Esophagus squamous epithelium (tissue), 5 donors: ENCODE measurements at places on chromosomes 12 and 14. TPM values are rescaled to one million over a fixed set of nuclear protein-coding genes. Genes with fewer than 3 reads are reported as not detected.

DNA sequence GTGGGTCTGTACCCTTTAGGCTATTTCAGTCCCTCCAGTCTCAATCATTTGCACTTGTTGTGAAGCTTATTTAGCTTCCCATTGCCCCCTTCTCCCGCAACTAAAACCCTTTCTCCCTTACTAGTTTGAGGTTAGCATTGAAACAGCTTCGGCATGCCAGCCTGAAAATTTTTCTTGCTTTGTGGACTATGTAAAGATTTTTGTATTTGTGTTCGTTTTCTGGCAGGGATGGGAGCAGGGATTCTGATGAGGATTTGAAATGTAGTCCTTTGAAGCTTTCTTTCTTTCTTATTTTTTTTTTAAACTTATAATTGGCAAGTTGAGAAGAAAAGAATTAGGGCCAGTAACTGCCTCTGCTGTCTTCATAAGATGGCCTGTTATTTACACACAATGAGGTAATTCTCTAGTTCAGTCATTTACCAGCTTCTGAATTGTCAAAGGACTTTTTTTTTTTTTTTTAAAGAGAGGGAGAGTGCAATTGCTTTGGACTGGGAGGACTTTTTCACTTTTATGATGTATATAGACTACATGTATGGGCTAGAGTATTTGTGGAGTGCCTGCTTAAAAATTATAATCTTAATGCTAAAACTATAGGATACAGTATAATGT lies 29.0 kb downstream of the PALS1 start:
- peaks cover 26% of the 10 kb centered on the region for H3K36me3 ChIP-seq
- H3K27me3 ChIP-seq, result no peaks in the 10 kb centered on the region
- peak overlapping the region; percentile 0 for H3K27ac ChIP-seq
- peaks cover 3% of the 10 kb centered on the region for H3K4me1 ChIP-seq
- DNase-seq, result no peak
- no peak overlapping the region for H3K4me3 ChIP-seq

GRCh38 chr12:58408516-58408915 lies 467.1 kb downstream of the ATP23 start:
- no peak overlapping the region for H3K4me3 ChIP-seq
- peaks cover 27% of the 10 kb centered on the region for H3K4me1 ChIP-seq
- H3K27ac ChIP-seq, result no peak overlapping the region
- no peaks in the 10 kb centered on the region for H3K36me3 ChIP-seq
- no peaks in the 10 kb centered on the region for H3K27me3 ChIP-seq

GRCh38 chr14:33647385-33647786 lies 303.5 kb downstream of the EGLN3 start:
- no peaks in the 10 kb centered on the region for H3K27me3 ChIP-seq
- no peaks in the 10 kb centered on the region for H3K36me3 ChIP-seq
- H3K4me3 ChIP-seq, result no peak overlapping the region
- no peak for DNase-seq
- no peaks in the 10 kb centered on the region for H3K4me1 ChIP-seq

DNA sequence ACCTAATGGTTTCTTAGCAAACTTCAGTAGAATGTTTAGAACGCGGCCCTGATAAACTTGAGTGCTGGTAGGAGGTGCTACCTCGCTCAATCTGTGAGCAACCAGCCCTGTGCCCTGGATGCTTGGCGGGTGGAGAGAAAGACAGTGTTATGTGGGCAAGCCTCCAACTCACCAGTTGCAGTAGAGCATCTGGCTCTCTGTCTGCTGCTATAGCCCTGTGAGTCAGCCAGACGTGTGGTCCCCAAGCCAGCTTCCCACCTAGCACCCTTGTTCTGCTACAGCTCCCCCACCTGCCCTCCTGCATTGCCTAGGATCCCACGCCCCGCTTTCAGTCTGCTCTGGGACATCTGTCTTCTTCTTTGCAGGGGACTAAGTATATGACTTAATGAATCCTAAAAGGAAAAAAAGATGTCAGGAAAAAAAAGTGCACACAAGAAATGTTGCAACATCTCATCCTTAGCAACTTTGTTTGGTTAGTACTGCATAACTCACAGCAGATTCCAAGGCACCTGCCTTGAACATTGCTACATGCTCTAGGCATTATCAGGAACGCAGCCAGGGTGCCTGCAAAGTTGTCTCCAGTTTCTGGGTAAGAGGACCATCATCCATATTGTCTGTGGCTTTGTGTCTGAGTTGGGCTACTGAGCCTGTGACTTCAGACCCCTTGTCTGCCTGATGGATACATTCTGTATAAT lies 13.6 kb downstream of the SNRNP35 start:
- no peak for DNase-seq
- no peak overlapping the region for H3K27ac ChIP-seq
- no peaks in the 10 kb centered on the region for H3K27me3 ChIP-seq
- H3K4me1 ChIP-seq, result no peaks in the 10 kb centered on the region
- H3K36me3 ChIP-seq, result peaks cover 7% of the 10 kb centered on the region

DNA sequence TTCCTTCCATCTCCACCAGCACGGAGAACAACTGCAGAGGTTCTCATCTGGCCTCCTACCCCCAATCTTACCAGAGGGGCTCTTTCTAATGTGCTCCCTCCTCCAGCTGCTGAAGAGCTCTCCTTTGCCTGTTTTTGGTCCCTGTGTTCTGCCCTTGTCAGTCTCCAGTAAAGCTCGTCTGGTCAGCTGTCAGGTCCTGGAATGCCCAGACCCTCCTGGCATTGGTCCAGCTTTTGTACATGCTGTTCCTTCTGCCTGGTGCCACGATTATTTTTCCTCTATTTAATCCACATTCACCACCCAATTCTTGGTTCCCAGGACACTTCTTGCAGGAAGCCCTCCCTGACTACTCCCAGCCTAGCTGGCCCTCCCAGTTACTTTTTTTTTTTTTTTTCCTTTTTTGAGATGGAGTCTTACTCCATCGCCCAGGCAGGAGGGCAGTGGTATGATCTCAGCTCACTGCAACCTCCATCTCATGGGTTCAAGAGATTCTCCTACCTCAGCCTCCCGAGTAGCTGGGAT lies 6.5 kb downstream of the SLC8B1 start:
- no peak overlapping the region for H3K27ac ChIP-seq
- no peak for DNase-seq
- no peak overlapping the region for H3K4me3 ChIP-seq
- peaks cover 39% of the 10 kb centered on the region for H3K4me1 ChIP-seq

DNA sequence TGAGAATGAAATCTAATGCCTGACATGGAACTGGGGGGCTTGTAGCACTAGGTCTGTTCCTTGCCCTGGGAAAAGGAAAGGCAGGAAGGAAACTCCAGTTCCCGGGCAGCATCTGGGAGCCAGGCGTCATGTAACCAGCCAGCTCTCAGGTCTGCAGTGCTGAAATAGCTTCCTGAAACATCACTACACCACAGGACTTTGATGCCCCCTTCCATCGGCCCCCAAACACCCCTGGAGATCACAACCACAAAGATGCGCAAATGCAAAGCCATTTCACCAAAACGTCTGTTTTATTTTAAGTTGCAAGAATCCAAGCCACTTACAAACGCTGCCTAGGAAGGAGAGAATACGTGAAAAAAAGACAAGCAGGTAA lies 40.9 kb downstream of the KCTD10 start:
- peaks cover 10% of the 10 kb centered on the region for H3K4me1 ChIP-seq
- no peak overlapping the region for H3K27ac ChIP-seq
- no peaks in the 10 kb centered on the region for H3K27me3 ChIP-seq
- H3K36me3 ChIP-seq, result no peaks in the 10 kb centered on the region

- H3K27ac ChIP-seq, result peak overlapping the region; percentile 2
- no peaks in the 10 kb centered on the region for H3K27me3 ChIP-seq
- H3K36me3 ChIP-seq, result no peaks in the 10 kb centered on the region
- peaks cover 32% of the 10 kb centered on the region for H3K4me1 ChIP-seq
These were observed 119.8 kb upstream of the SCAF11 start for GRCh38 chr12:46110223-46110611.

DNA sequence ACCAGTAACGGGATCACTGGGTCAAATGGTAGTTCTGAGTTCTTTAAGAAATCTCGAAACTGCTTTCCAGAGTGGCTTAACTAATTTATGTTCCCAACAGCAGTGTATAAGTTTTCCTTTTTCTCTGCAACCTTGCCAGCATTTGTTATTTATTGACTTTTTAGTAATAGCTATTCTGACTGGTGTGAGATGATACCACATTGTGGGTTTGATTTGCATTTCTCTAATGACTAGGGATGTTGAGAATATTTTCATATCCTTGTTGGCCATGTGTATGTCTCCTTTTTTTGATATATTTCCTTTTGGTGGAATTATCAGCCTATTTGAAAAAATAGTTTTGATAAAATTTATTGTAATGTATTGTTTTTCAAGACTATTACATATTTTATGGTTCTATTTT lies 701.2 kb upstream of the FBXO33 start:
- H3K4me3 ChIP-seq, result no peak overlapping the region
- H3K27me3 ChIP-seq, result no peaks in the 10 kb centered on the region
- H3K27ac ChIP-seq, result no peak overlapping the region

- peaks cover 30% of the 10 kb centered on the region for H3K4me1 ChIP-seq
- DNase-seq, result no peak
- peak overlapping the region; percentile 99 for H3K27ac ChIP-seq
- H3K36me3 ChIP-seq, result no peaks in the 10 kb centered on the region
These were observed 19.6 kb downstream of the NINJ2 start for GRCh38 chr12:643475-644302.

GRCh38 chr12:32031109-32031508 lies 71.9 kb downstream of the RESF1 start:
- H3K36me3 ChIP-seq, result no peaks in the 10 kb centered on the region
- no peak for DNase-seq
- no peaks in the 10 kb centered on the region for H3K27me3 ChIP-seq
- no peak overlapping the region for H3K4me3 ChIP-seq

GRCh38 chr12:131102991-131103668 lies 149.4 kb downstream of the ADGRD1 start:
- H3K27ac ChIP-seq, result no peak overlapping the region
- no peaks in the 10 kb centered on the region for H3K36me3 ChIP-seq
- peaks cover 19% of the 10 kb centered on the region for H3K4me1 ChIP-seq
- no peak for DNase-seq

DNA sequence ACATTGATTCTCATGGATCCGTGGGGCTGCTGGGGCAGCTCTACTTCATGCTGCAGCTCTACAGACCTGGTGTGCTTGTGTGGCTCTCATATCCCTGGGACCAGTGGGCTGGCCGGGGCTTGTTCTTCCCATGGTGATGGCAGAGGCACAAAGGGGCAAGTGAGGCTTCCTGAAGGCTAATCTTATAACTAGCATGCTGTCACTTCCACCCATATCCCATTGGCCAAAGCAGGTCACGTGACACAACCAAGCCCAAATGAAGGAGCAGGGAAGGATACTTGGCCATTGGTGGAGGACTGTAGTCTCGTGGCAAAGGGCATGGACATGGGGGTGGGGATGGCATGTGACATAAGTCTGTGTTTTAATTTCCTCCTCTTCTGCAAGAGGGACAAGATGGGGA lies 9.9 kb downstream of the PLBD2 start:
- DNase-seq, result no peak
- no peak overlapping the region for H3K27ac ChIP-seq
- H3K4me3 ChIP-seq, result no peak overlapping the region
- no peaks in the 10 kb centered on the region for H3K4me1 ChIP-seq

GRCh38 chr14:72605921-72606220 lies 288.0 kb downstream of the DPF3 start:
- H3K36me3 ChIP-seq, result no peaks in the 10 kb centered on the region
- no peaks in the 10 kb centered on the region for H3K27me3 ChIP-seq
- no peak overlapping the region for H3K27ac ChIP-seq
- no peak for DNase-seq

DNA sequence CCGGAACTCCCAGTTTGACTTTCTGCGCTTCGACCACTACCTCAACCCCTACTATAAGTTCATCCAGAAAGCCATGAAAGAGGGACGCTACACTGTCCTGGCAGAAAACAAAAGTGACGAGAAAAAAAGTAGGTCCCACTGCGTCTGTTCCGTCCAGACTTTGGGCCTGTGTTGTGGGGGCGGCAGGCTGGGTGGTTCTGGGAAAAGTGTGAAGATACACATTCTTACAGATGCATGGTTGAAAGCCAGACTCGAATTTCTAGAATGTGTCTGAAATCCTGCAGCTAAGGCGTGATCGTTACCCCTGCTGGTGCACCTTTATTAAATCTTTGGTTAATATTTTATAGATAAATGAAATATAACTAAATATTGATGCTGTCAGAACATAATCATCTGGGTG lies 14.6 kb downstream of the SFSWAP start:
- H3K4me1 ChIP-seq, result no peaks in the 10 kb centered on the region
- no peak overlapping the region for H3K27ac ChIP-seq
- no peaks in the 10 kb centered on the region for H3K27me3 ChIP-seq
- no peak for DNase-seq
- H3K4me3 ChIP-seq, result no peak overlapping the region

- H3K36me3 ChIP-seq, result no peaks in the 10 kb centered on the region
- H3K27me3 ChIP-seq, result no peaks in the 10 kb centered on the region
- H3K27ac ChIP-seq, result peak overlapping the region; percentile 93
- H3K4me3 ChIP-seq, result no peak overlapping the region
- DNase-seq, result no peak
- H3K4me1 ChIP-seq, result peaks cover 75% of the 10 kb centered on the region
These were observed 13.6 kb downstream of the PLEKHG3 start for GRCh38 chr14:64717870-64718269.

DNA sequence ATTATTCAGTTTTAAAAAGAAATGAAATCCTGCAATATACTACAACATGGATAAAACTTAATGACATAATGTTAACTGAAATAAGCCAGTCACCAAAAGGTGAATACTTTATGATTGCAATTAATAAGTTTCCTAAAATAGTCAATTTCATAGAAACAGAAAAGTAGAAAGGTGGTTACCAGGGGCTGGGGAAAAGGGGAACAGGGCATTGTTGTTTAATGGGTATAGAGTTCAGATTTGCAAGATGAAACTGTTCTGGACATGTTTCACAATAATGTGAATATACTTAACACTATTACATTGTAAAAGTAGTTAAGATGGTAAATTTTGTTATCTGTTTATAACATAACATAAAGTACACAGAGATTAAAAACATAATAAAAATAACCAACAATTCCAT lies 550.9 kb downstream of the CCER1 start:
- H3K36me3 ChIP-seq, result no peaks in the 10 kb centered on the region
- H3K4me3 ChIP-seq, result no peak overlapping the region
- no peak overlapping the region for H3K27ac ChIP-seq
- no peak for DNase-seq
- H3K27me3 ChIP-seq, result no peaks in the 10 kb centered on the region

- no peaks in the 10 kb centered on the region for H3K36me3 ChIP-seq
- no peak for DNase-seq
- no peaks in the 10 kb centered on the region for H3K27me3 ChIP-seq
- no peak overlapping the region for H3K27ac ChIP-seq
- no peak overlapping the region for H3K4me3 ChIP-seq
These were observed 3.9 kb upstream of the ENDOU start for GRCh38 chr12:47729233-47729632.

- H3K36me3 ChIP-seq, result no peaks in the 10 kb centered on the region
- DNase-seq, result no peak
- H3K27me3 ChIP-seq, result no peaks in the 10 kb centered on the region
- peak overlapping the region; percentile 99 for H3K4me3 ChIP-seq
These were observed 929 bp upstream of the UBE2N start for GRCh38 chr12:93442411-93443340.

Gene TAS2R7
- total RNA-seq, result not detected

Gene PTHLH
- 5.0 TPM for total RNA-seq

Gene CCDC175
- total RNA-seq, result not detected

Gene KRT71
- not detected for total RNA-seq

Gene CKB
- 32.4 TPM for total RNA-seq

Gene TSPAN8
- total RNA-seq, result not detected

Gene IPO4
- total RNA-seq, result 55.1 TPM

Gene ZNF891
- total RNA-seq, result 1.1 TPM

Gene ASB2
- 2.9 TPM for total RNA-seq

Gene TMTC2
- 21.8 TPM for total RNA-seq

Gene IPO8
- total RNA-seq, result 26.3 TPM
